Fibroblast of upper back skin (primary cell): ENCODE measurements at places on chromosomes 16 and 17.

DNA sequence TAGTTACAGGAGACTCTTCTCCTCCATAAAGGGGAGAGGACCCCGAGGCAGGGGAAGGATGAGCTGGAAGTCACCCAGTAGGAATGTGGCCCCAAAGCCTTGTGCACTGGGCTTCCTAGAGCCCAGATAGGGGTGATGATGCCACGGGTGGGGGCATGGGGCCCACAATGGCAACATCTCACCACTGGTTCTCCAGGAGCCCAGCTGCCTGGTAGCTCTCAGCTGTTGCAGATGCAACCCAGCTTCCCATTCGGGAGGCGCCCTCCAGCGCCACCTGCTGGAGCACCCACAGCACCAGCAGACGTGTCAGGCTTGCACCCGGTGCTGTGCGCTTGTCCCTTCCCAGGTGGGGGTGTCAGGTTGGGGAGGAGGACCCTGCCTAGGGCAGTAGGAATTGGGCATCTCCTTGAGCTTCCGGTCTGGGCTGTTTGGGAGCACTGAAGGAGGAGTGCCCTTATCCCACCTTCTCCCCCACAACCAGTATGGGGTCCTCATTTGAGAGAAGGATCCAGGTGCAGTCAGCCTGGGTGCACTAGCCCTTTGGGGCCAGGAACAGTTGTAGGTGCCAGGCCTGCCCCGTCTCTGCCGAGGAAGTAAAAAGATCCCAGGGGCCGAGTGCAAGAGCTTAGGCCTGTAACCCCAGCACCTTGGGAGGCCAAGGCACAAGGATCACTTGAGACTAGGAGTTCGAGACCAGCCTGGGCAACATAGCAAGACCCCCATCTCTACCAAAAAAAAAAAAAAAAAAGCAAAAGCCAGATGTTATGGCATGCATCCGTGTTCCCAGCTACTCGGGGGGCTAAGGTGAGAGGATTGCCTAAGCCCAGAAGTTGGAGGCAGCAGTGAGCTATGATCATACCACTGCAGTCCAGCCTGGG is 14.4 kb downstream of the CDIPT start:
- peak; percentile 52 for DNase-seq

GRCh38 chr16:58286280-58286679 is 8.5 kb downstream of the PRSS54 start:
- no peak for DNase-seq

- peak; percentile 53 for DNase-seq
Observed at GRCh38 chr16:1378804-1379303, 27.1 kb downstream of the GNPTG start.

DNA sequence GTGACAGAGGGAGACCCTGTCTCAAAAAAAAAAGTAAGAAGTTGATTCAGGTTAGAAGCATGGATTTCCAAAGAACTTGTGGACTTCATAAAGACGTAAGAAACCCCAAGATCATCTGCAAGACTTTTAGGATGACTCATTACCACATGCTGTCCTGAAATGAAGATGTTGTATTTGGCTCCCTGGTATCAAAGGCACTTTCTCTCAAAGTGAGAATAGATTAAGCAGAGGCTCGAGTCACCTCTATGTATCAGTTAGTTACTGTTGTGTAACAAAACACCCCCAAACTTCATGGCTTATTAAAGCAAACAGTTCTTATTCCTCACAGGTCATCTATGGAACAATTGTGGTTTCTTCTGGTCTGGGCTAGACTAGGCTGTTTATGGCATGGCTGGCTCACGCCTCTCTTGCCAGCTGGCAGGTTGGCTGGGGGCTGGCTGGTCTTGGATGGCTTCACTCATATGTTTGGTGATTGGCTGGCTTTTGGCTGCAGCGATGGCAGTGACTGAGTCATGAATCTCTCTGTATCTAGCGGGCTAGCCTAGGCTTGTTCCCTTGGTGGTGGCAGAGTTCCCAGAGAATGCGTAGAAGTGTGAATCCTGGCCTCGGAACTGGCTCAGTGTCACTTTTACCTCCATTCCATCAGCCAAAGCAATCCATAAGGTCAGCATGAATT is 60.4 kb upstream of the MSI2 start:
- no peak for DNase-seq

- no peak for DNase-seq
Observed at GRCh38 chr17:66985338-66986237, 21.1 kb downstream of the CACNG4 start.

- no peak for DNase-seq
Observed at GRCh38 chr17:6069539-6070429, at the start of gene WSCD1. TSS of gene WSCD1 (plus strand) at chr17:6070379. CDS start at chr17:6080659, 10,280 bp downstream.

DNA sequence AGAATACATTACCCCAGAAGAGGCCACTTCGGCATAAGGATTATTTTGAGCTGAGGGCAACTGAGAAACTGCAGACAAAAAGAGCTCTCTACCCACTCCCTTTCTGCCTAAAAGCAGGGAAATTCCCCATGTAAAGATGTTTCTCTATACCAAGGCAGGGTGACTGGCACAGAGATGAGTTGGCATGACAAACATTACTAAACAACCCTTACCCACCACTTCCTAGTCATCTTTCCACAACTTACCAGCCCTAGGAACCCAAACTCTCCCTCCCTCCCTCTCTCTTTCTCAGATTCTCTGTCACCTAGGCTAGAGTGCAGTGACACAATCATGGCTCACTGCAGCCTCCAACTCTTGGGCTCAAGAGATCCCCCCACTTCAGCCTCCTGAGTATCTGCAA is 68.6 kb downstream of the EMP2 start:
- no peak for DNase-seq

DNA sequence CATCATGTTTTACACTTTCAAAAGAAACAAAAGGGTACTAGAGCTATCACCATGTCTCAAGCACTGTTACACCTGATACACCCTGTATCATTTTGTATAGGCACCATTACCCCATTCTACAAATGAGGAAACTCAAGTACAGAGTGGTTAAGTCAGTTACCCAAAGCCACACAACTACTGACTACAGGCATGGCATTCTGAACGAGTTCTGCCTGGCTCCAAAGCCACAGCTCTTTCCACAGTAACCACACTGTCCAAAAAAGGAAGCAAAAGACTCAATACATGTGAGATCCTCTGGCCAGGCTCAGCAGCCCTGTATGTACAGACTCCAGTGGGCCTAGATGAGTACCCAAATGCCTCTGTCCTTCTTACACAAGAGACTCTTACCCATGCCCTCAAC is 4.7 kb downstream of the DYNC1LI2 start:
- DNase-seq = no peak

GRCh38 chr16:15694499-15694898 is 44.5 kb downstream of the NDE1 start:
- DNase-seq = no peak

DNA sequence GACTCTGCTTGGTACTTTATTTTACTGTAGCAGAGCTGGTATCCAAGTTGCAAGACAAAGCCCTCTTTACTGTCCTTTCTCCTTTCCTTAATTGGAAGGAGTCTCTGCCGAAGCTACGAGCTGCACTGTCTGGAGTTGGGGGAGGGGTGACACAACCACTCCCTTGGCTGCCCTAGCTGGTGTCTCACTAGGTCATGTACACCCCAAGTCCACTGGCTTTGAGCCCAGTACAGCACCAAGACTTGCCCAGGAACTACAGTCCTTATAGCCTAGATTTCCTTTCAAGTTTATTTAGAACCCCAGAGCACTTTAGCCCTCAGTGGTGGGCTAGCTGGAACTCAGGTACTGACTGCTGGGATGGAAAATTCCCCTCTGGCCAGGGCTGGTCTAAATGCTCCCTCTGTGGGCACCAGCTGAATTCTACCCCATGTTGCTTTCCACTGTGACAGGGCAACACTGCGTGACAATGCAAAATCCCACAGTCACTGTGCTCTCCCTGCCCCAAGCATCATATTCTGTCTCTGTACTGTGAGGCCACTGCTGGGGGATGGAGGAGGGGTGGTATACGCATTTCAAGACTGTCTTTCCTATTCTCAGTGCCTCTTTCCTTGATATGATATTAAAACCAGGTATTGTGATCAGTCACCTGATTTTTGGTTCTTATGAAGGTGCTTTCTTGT is 18.4 kb downstream of the EFCAB5 start:
- DNase-seq = peak; percentile 3

DNA sequence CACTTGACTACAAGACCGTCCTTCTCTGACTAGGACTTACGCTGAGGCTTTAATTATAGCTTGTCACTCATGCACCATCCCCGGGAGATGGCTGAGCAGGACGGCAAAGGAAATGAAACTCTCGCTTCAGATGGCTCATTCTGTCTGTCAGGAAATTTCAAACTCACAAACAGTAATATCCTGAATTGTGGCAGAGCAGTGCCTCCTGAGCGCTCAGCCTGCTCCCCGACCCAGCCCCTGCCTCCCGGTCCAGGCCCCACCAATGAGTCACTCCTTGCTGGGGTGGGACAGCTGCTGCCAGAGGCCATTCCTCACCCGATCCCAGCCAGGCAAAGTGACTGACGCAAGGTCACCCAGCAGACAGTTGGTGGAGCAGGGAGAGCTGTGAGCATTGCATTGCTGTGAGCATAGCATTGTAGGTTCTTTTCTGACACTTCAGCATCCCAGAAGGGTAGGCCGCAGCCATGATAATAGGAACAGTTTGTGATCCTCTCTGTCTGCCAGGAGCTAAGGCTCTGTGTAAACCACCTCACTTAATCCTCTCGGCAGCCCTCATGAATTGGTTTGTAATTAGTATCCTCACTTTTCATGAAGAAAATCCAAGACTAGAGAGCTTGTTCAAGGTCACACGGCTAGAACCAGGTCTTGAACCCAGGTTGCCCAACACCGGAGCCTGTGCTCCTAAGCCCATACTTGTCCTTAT is 20.9 kb downstream of the CCDC182 start:
- peak; percentile 7 for DNase-seq

DNA sequence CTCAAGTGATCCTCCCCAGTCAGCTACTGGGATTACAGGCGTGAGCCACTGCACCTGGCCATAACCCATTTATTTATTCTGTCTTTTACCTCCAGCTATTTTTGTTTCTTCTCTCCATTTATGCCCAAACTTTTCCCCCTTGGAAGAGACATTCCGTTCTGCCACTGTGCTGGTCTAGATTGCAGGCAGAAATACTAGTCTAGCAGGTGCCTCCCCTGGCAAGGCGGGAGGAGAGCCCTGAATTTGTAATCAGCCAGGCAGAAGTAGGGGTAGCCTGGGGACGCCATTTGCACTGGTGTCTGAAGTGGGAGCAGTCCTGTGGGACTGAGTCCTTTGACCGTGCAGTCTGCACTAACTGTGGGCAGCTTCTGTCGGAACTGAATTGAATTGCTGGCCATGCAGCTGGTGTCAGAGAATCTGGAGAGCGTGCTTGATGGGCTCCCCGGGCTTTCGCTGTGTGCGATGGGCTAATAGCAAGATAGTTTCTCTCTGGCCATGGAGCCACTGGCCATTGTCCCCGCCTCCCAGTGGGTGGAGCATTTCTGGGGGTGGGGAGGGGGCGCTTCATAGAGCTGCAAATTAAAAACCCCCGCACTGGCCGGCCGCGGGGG is 31.5 kb upstream of the LITAF start:
- DNase-seq = no peak

DNA sequence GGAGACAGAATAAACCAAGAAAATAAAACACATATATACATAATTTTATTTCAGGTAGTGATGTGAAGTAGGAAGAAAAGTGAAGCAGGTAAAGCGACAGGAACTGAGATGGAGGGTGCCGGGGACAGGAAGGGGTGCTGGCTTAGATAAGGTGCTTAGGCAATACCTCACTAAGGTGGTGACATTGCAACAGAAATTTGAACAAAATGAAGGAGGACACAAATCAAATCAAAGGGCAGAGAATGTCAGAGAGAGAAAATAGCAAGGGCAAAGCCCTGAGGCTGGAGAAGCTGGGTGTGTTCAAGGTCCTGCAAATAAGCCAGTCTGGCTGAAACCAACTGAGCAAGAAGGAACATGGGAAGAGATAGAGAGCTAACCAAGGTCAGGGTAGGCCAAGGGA is 5.0 kb upstream of the CDYL2 start:
- DNase-seq = no peak

DNA sequence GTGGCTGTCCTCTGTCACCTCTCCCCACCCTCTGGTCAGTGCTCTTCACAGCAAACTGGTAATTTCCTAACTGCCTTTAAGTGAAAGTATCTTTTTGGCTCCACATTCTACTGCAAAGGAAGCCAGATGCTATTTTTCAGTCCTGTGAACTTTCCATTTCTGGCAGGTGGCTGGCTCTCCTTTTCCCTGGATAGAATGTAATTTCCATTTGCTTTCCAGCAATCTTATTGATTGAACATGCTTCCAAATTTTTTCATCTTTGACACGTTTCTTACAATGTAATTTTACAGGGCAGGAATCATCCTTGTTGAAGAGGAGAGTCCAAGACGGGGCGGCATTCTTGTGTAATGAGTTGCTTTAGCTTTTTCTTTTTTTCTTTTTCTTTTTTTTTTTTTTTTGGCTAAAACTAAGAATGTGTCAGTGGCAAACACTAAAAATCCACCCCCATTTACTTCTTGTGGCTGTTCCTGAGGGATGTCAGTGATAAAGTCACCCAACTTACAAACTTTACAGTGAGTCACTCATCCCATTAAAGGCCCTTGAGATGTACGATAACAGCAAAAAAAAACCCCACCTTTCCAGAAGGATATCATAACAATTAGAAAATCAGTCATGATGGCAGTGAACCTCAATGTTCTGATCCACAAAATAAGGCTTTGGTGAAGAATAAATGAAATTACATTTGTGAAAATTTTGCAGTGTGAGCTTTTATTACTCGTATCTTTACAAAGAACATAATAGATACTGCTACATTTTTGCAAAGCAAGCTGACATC is 29.4 kb upstream of the PRKCA start:
- peak; percentile 89 for DNase-seq

DNA sequence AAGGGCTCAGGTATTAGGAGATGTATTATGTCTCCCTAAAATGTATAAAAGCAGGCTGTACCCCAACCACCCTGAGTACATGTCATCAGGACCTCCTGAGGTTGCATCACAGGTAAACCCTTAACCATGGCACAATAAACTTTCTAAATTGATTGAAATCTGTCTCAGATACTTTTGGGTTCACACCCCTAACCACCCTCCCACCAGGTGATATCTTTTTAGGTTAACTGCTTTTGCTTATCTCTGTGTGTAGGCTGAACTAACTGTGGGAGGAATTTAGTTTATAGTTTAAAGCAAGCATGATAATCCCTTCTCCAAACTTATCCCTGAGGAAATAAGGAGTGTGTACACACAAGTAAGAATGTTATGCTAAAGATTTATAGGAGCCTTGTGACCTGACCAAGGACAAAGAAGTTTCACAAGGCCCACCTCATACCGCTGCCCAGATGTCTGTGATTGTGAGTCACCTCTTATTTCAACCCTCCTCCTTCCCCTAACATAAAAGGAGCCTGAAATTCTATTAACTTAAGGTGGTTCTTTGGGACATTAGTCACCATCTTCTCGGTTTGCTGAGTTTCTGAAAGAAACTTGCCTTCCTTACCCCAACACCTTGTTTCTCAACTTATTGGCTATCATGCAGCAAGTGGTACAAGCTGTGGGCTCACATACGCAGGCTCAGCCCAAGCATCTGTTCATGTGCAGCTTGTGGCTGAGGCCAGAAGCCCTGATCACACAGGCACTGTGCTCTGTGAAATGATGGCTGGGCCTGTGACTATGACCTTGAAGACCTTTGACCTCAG is 11.3 kb downstream of the PRSS22 start:
- peak; percentile 66 for DNase-seq

GRCh38 chr17:43645765-43646481 is 15.8 kb downstream of the MEOX1 start:
- DNase-seq = no peak
